ENCODE measurements at places on chromosomes 12 and 14.

GRCh38 chr14:65834812-65835211 is 422.3 kb downstream of the FUT8 start:
- no peak for DNase-seq

GRCh38 chr12:108641446-108642268 is 8.0 kb upstream of the SELPLG start:
- DNase-seq: no peak

- no peak for DNase-seq
Measured at GRCh38 chr14:92459950-92460421, 53.6 kb upstream of the RIN3 start.

DNA sequence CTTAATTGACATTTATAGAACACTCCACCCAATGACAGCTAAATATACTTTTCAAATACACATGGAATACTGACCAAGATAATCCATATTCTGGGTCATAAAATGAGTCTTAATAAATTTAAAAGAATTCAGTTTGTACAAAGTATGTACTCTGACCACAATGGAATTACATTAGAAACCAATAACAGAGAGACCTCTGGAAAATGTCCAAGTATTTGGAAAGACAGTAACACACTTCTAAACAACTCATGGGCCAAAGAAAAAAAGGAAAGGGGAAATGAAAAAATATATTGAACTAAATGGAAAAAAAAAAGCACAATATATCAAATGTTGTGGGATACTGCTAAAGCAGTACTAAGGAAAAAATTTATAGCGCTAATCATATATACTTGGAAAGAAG is 52.0 kb downstream of the CRACR2A start:
- no peak for DNase-seq

DNA sequence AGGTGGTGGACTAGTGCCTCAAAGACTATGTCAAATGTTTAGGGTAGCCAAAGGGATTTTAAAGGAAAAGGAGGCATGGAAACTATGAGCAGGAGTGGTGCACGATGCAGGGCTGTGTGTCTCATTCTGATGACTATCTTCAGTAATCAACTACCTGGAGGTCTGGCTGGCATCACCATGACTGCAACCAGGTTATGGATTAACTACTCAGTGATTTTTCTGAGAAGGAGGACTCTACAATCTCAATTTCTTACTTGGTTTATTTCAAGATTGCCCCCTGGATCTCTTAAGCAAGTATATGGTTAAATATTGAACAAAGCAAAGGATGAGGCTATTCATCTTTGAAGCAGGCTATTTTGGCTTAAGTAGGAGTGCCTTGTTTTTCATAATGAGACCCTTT is 19.2 kb upstream of the EDDM3A start:
- no peak for DNase-seq

- no peak for DNase-seq
Measured at GRCh38 chr14:59026081-59026480, 162.4 kb upstream of the DAAM1 start.

DNA sequence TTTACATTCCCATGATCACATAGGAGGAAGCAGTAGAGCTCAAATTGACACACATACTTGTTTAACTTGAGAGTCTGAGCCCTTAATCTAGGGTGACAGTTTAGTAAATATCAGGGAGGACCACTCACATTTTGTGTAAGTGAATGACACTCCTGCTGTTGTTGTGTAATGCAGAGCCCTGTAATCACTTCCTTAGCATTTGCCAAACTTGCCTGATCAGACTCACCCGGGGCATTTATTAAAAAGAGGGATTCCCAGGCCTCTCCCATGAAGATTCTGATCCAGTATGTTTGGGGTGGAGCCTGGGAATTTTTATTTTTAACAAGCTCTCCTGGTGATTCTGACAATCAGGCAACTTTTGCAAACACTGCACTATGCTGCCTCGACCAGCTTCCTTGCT is 119.6 kb downstream of the NUAK1 start:
- DNase-seq: no peak

DNA sequence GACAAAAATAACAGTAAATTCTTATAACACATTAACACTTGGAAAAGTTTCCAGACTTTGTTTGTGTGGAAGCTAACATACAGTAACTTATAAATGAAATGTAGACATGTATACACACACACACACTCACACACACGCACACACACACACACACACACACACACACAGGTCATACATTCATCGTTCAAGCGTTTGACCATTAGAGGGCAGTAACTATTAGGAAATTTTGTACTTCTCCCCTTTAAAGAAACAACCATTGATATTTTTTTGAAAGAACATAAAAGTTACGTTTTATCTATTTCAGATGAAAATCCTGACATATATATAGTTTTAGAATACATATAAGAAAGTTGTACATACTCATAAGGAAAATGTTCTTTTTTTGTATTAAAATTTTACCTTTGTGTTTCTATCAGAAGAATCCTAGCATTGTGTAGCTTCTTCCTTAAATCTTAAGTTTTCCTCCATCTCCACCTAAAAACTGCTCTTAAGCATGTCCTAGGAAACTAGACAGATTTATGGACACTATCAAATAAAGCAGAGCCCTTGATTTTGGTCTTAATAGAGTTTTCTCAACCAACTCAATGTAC is 29.0 kb downstream of the PTPRQ start:
- peak; percentile 20 for DNase-seq

DNA sequence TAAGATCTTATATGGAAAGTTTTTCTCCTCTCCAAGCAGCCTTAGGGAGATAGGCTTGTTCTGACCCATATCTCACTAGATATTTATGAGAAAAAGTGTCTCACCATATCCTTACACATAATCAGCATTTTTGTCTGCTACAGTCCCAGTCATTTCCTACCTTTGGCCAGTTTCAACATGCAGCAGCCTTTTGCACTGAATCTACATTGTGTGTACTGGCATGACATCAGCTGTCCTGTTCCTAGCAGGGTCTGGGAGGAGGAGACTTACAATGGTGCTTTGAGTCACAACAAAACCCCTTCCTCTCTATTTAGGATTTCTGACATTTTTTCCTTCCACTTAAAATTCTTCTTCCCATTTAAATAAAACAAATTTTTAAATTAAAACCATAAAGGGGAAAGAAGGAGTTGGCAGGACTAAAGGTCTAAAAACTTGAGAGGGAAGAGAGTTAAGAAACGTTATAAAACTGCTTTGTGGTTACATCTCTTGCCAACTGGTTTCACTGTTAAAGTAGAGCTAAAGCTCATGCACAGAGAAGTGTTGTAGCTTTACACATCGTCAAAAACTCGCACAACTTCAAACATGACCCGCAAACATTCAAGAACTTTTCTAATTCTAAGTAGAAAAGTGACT is 53.3 kb upstream of the CERS5 start:
- peak; percentile 25 for DNase-seq

DNA sequence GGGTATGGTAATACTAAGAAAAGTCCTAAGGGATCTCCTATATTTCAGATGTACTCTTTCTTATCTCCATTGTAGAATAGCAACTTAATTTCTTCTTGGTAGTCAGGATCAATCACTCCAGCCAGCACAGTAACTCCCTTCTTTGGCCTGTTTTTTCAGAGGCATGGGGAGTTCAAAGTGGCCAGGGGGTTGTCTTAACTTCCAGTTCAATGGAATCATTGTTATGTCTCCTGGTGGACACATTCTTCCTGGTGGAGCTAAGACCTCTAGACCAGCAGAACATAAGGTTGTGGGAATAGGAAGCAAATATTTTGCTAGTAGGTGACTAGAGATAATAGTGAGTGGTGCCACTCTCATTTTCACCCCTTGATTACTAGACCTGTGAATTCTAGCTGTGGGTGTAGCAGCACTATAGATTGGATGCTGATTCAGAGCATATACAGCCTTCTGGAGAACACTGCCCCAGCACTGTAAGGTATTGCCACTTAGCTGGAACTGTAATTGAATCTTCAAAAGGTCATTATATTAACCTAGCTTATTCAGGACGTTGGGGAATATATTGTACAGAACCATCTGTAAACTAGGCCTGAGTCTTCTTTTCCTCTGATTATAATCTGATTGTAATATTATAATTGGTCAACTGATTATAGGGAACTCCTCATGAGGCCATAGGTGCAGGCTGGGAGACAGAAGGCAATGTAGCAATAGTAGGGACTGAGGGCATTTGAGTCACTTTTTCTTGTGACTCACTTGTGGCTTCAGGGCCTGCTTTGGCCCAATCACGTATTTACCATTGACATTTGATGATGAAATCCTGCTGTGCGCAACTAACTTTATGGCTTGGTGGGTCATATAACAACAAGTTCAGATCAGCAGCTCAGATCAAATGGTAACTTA is 60.2 kb upstream of the ATP2B1 start:
- peak; percentile 80 for DNase-seq

- peak; percentile 79 for DNase-seq
Measured at GRCh38 chr14:77133720-77134338, 7.8 kb downstream of the ZDHHC22 start.

DNA sequence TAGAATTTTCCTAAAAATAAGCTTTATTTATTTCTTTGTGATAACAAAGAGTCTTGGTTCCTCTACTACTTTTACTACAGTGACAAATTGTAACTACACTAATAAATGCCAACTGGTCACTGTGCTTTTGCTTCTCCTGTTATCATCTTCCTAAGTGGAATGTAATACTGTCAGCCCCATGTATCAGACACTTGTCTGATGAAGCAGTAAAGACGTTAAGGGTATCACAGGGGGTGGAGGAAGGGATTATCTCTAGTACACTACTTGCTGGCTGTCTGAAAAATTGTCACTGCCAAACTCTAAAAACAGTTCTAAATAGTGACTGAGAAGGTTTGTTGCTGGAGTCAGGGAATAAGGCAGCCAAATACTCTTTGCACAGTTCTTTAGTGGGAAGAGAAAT is 11.3 kb downstream of the ASB8 start:
- no peak for DNase-seq

GRCh38 chr12:52585066-52585465 is 11.4 kb upstream of the KRT74 start:
- DNase-seq: no peak

DNA sequence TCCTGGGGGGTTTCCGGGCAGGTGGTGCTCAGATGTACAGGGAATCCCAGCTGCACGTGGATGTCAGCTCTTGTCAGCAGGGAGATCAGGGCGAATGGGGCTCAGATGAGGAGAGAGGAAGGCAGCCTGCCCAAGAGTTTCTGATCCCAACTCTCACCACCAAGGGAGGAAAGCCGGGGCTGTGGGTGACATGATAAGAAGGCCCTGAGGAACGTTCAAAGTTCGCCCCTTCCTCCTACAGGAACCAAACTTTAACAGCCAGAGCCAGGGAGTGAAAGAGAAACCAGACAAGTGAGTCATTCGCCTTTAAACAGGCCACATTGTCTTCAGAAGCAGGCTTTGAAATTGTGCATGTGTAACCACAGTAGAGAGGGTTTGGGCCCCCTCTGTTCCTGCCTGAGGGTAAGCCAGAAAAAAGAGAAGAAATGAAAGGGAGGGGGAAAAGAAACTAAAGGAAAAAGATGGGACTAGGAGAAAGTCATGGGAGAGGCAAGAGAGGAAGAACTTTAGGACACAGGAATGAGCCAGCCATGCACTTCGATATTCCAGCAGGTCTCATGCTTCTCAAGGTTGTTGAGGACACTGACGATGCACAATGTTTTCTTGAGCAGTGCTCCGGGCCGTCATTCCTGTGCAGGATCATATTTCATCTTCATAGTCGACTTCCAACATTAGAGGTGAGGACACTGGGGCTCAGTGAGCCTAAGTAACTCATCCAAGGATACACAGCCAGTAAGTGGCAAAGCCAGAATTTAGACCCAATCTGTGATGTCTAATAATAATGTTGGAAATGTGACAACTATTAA is 691.4 kb upstream of the TBX3 start:
- peak; percentile 75 for DNase-seq

- peak; percentile 64 for DNase-seq
Measured at GRCh38 chr12:94304566-94305061, 155.1 kb downstream of the CEP83 start.

DNA sequence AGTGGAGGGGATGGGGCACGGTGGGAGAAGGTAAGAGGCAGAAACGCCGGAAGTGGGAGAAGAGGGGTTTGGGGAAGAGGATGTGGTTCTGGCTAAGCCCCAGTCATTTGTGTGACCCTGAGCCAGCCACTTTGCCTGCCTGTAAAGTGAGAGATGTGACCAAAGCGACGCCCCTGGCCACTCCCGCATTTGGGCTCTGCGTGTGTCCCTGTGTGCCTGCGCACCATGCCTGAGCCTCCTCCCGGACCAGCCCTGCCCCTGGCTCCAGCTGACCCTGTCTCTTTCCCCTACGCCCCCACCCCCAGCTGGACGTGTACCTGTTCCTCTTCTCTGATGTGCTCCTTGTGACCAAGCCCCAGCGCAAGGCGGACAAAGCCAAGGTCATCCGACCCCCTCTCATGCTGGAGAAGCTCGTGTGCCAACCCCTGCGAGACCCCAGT is 8.0 kb downstream of the PLEKHG6 start:
- no peak for DNase-seq

DNA sequence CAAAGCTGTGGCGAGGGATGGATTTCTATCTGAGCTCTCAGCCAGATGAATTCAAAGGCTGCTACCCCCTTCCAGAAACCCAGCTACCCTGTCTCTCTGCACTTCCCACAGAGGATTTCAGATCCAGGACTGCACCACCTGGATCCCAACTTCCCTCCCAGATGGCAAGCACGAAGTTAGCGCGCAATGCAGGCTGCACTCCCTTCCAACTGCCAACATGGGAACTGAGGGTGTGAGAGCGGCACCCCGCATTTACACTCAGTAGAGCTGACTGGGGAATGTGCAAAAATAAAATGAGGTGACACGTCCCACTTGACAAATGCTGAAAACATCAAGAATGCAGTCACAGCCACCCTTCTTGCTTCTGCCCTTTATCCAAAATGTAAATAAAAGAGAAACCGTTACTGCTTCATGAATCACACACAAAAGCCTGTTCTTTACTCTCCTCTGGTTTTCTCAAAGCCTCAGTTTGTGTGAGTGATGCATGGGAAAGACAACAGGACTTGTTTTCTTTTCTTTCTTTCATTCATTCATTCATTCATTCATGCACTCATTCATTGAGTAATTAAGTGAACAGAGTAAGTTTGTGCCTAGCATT is 85.7 kb downstream of the ITPK1 start:
- no peak for DNase-seq

GRCh38 chr14:89027097-89027740 is 202.8 kb downstream of the TTC8 start:
- peak; percentile 90 for DNase-seq

DNA sequence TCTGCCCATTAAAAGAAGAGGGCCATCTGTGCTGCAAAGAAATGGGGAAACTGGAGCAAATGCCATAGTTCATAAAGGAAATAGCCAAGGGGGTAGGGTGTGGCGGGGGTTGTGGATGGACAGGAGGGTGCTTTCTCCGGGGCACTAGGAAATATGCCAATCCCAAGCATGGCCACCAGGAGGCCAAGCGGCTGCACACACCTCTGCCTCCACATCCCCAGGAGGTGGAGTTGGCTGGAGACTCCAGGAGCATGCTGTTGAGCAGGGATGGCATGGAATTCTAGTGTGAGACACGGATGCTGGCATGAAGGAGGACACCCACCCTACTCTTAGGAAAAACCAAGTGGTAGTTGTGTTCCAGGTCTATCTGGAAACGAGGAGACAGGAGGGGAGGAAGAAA is 25.2 kb downstream of the NID2 start:
- DNase-seq: peak; percentile 36

- no peak for DNase-seq
Measured at GRCh38 chr12:49365542-49365941, 1.7 kb upstream of the SPATS2 start.
